NT2/D1 (cell line): ENCODE measurements at places on chromosomes 3 and 15.
A peak's percentile ranks its signal among the peaks of the same experiment; 100 is the strongest.

DNA sequence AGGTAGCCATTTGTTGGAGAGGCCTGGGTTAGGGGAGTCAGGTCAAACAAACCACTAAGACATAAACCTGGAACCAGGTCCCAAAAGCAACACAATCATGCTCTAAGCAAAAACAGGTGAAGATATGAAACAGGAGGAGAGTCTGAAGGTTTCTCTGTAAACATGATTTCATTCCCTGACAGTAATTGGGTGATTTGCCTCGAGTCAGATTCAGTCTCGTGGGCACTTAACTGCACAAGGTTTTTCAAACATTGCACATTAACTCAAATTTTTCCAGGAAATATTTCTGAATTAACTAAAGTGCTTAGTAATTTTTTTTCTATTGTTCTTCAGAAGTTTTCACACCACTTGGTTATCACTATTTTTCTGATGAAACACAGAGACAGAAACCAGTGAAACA is 27.8 kb downstream of the RORA start:
- no peak for DNase-seq

DNA sequence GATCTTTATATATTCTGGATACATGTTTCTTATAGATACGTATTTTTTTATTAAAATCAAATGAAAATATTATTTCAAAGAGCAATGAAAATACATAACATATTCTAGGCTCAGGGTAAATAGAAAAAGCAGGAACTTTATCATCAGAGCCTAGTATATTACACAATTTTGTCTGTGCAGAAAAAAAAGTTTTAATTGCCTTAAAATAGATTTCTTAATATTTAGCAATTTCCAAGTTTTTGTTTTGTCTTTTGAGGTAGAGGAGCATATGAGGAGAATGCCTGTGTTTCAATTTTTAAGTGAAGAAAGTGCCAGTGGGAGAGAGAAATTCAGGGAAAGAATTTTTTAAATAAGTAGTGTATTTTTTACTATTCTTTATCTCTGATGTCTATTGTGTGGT is 10.5 kb downstream of the CAPN7 start:
- no peak for DNase-seq

- no peak for DNase-seq
Observed at GRCh38 chr3:62548528-62549205, 175.3 kb upstream of the FEZF2 start.

- no peak for DNase-seq
Observed at GRCh38 chr3:188111002-188111584, 42.9 kb upstream of the LPP start.

GRCh38 chr15:34436956-34437442 is 609 bp downstream of the GOLGA8A start:
- no peak for DNase-seq

- peak; percentile 66 for DNase-seq
Observed at GRCh38 chr3:149512073-149512782, 37.7 kb downstream of the TM4SF4 start.

- DNase-seq = no peak
Observed at GRCh38 chr15:95898761-95899160, 431.7 kb upstream of the NR2F2 start.

DNA sequence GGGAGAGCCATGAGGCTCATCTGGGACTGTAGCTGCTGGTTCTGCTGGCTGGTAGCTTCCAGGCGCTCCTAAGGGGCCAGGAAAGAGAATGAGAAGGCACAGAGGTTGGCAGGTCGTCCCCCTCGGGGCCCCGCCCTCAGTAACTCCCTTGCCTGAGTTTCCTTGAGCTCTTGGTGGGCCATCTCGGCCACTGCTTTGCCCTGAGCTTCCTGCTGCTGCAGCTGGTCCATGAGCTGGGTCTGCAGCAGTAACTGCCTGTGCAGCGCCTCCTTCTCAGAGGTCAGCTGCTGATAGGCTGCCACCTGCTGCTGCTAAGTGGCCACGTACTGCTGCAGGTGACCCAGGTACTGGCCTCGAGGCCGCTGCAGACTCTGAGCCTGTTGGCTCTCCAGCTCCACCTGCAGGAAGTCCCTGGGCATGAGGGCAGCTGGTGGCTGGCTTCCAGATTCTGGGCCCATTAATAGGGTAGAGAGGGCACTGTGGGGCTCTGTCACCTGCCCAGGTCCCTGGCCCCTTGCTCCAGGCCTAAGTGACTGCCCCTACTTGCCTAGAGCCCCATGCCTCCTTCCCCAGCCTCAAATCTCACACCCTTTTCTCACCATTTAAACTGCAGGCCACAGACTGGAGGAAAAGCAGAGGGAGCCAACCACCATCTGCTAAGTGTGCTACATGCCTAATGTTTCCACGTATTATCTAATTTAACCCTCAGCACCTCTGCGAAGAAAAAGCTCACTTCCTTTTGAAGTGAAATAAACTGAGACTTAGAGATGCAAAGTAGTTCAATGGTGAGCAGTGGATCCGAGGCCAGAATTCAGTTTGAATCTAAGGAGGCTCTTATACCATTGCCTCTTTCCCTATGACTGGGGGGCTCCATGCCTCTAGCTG is 10.8 kb upstream of the VPS33B start:
- DNase-seq = peak; percentile 54

DNA sequence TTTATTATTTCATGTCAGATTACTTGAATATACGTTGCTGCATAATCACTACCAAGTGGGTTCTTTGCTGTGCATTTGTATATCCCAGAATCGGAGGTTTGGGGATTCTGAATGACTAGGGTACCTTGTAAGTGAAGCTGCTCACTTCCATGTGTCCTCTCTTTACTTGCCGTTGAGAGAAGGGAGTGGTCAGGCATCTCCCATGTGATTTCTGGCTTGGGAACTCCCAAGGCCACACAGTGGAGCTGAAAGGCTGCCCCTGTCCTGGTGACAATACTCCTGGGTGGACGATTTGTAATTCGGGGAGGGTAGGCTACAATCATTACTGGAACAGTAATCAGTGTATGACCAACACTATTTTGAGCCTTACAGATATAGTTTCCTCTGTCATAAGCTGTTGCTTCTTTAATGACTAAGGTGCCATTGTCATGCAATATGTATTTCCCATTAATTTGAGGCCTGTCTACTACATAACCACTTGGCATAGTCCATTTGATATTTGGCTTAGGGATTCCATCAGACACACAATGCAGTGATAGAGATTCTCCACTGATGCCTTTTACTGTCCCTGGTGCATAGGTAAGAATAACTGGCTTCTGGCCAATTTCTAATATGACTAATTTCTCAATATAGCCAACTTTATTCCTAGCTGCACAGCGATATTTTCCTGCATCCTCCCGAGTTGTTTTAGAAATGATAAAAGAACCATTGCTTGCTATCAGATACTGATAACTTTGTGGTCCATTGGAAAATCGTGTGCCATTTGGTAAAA is 24.0 kb downstream of the IGSF10 start:
- DNase-seq = no peak

GRCh38 chr15:25058080-25058785 is 103.4 kb downstream of the SNRPN start:
- no peak for DNase-seq
